NCI-H187 treated with DMSO at 0.1 percent for 48 hours (cell line): ENCODE measurements at places on chromosomes 6 and 20.

DNA sequence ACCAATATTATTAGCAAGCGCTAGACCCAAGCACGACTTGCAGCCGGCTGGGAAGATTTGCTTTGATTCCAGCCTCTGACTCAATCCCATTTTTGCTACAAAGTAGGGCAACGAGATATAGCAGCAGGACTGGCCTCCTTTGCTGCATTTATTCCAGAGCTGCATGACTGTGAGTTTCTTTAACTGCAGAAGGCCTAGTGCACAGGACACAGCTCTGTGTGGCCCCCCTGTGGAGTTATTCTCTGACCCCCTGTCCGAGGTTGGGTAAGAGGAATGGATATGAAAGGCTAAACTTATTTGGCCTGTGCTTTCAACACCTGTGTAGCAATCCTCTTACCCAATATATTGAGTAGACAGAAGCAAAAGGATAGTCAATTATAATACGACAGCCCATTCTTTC is 133.3 kb upstream of the SPTLC3 start:
- no peak for DNase-seq

DNA sequence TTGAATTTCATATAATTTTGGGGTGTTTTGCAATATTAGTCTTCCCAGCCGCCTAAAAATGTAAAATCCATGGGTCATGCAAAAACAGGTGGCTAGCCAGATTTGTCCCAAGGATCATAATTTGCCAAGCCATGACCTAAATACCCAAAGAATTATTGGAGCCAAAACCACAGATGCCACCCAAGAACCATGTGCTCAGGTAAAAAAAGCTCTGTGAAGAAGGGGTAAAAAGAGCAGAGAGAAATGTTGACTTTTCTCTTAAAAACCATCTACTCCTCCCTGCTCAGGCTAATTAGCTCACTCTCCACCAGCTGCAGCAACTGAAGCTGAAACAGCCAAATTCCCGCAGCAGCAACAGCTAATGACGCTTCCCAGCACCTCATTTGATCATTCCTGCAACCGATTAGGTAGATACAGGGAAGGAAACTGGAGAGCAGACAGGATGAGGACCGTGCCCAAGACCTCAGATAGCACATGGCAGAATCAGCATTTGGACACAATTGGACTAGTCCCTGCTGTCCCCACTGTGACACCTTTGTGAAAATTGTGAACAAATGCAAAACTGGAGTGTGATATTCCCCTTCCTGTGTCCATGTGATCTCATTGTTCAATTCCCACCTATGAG is 107.9 kb upstream of the NXT1 start:
- DNase-seq = no peak

- DNase-seq = no peak
Measured at GRCh38 chr20:50528804-50529351, 18.7 kb downstream of the PTPN1 start.

DNA sequence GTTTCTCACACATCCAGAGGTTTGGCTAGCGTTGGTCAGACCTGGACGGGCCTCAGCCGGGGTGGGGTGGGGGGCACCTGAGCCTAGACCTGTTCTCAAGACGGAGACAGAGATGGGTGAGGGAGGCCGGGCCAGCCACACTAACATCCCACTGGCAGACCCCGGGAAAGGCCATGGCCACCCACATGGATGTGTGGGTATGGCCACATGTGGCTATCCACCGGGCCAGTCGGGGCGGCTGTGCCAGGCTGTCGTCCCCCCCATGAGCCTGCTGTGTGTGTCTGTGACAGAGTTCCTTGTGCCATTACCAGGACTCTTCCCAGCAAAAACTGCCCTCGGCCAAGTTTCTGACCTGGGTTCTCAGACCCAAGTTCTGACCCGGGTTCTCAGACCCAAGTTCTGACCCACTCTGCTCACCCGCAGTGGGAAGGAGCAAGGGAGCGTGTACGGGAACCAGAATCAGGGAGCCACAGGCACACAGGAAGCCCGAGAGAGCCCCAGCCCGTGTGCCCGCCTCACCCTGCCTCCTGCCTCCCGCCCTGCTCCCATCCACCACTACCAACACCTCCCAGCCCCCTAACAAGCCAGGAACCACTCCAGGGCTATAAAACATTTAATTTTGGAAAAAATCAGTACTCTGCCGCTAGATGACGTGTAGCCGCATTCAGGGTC is 255.5 kb downstream of the TAF4 start:
- DNase-seq = no peak

- DNase-seq = peak; percentile 32
Measured at GRCh38 chr6:153150752-153151440, 19.8 kb upstream of the RGS17 start.

DNA sequence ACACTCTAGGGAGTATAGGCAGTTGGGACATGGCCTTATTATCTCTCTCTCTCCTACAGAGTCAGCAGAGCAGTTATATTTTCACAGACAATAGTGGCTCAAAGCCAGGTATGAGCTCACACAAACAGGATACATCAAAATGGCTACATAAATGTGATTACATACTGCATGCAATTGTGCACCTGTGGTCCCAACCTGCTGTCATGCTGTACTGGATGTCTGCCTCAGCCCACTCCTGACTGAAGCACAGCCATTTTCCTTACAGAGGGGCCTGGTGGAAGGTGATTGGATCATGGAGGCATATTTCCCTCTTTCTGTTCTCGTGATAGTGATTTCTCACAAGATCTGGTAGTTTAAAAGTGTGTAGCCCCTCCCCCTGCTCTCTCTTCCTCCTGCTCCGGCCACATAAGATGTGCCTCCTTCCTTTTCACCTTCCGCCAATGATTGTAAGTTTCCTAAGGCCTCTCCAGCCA is 37.0 kb upstream of the SAMHD1 start:
- DNase-seq = no peak

DNA sequence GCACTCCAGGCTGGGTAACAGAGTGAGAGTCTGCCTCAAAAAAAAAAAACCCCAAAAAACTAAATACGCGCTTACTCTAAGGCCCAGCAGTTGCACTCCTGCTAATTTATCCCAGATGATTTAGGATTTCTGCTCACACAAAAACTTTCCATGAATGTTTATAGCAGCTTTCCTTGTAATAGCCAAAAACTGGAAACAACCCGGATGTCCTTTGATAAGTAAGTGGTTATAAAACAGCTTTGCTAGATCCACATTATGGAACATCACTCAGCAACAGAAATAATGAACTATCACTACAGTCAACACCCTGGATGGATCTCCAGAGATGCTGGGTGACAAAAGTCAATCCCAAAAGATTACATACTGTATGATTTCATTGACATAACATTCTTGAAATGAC is 220.4 kb upstream of the JARID2 start:
- no peak for DNase-seq

GRCh38 chr6:135440087-135440792 is 57.3 kb downstream of the AHI1 start:
- no peak for DNase-seq

DNA sequence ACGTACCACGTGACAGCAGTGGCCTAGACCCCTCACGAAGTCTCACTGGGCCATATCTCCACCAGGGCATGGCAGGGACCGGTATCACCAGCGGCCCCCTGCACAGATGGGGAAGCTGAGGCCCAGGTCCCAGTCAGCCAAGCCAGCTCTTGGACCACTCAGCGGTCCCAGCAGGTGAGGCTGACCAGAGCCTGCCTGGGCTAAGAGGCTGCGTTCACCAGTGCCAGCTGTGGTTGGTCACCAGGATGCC is 2.6 kb upstream of the MRGBP start:
- DNase-seq = no peak

DNA sequence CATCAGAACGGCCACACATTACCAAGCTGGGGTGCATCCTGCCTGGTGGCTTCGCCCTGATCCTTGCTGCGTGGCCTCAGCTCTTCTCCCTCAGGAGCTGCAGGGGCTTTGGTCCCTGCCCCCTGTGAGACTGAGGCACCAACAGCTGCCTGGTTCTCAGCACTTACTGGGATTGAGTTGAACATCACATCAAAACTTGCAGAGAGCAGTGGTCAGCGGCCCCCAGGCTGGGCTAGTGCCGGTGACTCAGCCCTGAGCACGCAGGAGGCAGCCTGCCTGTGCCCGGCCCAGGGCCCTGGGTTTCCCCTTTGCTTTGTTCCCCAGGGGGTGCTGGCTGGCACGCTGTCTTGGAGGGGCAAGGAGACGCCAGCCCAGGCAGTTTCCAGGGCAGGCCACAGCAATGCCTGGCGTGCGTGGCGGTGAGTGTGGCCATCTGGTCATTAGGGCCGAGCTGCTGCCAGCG is 63.3 kb downstream of the DLL1 start:
- DNase-seq = no peak

GRCh38 chr6:44132476-44132875 is 5.1 kb downstream of the TMEM63B start:
- DNase-seq = no peak

DNA sequence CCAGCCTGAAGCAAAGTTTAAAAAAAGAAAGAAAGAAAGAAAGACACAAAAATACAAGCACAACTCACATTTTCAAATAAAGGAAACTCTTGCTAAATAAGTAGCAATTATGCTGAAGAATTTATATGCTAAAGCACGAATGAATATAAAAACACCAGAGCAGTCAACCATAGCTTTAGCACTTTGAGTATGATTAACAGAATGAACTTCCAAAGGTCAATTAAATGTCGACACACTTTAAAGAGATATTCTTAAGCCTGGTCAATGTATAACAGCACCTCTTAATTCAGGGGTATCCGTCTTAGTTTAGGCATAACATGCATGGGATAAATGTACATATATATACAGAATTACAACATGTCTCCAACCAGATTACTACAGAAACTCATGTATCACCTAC is 125.9 kb downstream of the OGFRL1 start:
- no peak for DNase-seq

DNA sequence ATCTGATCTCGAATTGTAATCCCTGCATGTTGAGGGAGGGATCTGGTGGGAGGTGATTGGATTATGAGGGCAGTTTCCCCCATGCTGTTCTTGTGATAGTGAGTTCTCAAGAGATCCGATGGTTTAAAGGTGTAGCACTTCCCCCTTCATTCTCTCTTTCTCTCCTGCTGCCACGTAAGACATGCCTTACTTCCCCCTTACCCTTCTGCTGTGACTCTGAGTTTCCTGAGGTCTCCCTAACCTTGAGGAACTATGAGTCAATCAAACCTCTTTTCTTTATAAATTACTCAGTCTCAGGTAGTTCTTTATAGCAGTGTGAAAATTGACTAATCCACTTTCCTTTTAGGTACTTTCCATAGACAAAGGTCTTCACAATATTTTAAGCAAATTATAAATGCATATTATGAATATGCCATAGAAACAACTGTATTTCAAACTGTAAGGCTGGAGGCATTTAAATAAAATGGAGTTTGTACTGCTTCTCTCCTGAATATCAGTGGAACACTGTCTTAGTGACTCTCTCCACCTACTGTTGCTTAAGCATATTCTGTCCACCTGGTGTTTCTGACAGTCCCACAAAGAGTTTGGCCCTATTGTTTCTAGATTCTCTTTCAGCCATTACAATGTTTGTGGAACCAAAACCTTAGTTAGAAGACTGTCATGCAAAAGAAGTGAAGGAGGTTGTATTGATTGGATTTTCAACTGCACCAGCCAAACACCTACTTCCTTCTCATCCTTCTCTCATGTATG is 24.3 kb upstream of the IL17A start:
- DNase-seq = no peak

DNA sequence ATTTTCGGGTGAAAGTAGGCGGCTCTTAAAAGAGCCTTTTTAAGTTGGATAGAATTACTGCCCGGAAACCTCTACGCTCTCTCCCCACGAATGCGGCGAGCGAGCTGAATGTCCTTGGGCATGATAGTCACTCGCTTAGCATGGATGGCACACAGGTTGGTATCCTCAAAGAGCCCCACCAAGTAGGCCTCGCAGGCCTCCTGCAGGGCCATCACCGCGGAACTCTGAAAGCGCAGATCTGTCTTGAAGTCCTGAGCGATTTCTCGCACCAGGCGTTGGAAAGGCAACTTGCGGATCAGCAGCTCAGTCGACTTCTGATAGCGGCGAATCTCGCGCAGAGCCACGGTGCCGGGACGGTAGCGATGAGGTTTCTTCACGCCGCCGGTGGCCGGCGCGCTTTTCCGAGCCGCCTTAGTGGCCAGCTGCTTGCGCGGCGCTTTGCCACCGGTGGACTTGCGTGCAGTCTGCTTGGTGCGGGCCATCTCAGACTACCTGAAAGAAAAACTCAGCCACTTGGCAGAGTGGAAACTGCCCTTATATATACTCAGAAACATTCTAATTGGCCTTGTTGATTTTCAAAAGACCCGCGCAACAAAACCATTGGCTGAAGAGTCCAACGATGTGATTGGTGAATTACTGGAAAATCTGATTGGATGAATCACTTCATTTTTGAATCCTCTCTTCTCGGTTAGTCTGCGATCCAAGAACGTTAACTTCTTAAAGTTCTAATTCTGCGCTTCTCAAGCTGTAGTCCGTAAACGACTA is 93.9 kb upstream of the BTN3A2 start:
- DNase-seq = peak; percentile 80

- DNase-seq = no peak
Measured at GRCh38 chr20:5864428-5864827, 85.9 kb downstream of the TRMT6 start.

GRCh38 chr6:111757342-111757741 is 115.9 kb downstream of the FYN start:
- no peak for DNase-seq
